Activated CD4-positive, alpha-beta T cell treated with anti-CD3 and anti-CD28 coated beads, Interleukin-2, amount 10 ng/mL, durations not matched to agents 7 days and 5 days (primary cell): ENCODE measurements at places on chromosomes 5 and 9.

DNA sequence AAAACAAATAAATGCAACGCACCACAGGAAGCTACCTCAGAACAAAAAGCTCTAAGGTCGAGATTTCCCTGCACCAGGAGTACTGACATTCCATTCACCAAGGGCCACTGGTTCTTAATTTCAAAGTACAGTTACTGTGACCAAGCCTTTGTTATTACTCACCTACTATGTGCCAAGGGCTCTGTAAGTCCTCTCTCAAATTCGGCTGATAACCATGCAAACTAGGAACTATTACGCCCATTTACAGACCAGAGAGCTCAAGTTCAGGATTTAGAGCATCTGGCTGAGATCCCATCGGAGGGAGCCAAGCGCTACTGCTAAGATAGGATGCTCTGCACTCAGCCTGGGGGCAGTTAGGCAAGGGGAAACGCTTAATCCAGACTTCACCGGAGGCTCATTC, 5.6 kb downstream of the MYO10 start:
- peaks cover 24% of the 10 kb centered on the region for H3K27me3 ChIP-seq
- peaks cover 6% of the 10 kb centered on the region for H3K4me1 ChIP-seq
- H3K27ac ChIP-seq, result no peak overlapping the region
- no peak for DNase-seq
- H3K4me3 ChIP-seq, result no peak overlapping the region

- no peak for DNase-seq
- H3K36me3 ChIP-seq, result peaks cover 69% of the 10 kb centered on the region
- H3K27me3 ChIP-seq, result no peaks in the 10 kb centered on the region
- H3K27ac ChIP-seq, result no peak overlapping the region
Observed at GRCh38 chr9:92247296-92247695, 46.2 kb downstream of the IARS1 start.

DNA sequence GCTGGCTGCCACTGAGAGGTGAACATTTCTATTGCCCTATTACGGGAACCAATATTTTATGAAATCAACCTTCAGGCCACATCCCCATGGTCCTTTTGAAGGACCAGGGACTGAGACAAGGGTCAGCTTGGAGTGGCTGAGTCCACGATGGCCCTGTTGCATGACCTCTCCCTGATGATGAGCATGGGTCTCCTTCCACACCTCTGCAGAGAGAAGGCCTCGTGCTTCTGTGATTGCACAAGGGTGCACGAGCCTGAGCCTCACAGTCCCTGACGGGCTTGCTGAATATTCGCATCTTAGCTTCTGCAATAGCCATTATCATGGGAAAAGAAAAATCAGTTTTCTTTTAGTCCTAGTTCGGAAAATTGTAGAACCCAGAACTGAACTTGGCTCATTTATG, 255.0 kb upstream of the IRX2 start:
- DNase-seq, result no peak
- H3K4me1 ChIP-seq, result no peaks in the 10 kb centered on the region
- no peaks in the 10 kb centered on the region for H3K36me3 ChIP-seq
- no peak overlapping the region for H3K27ac ChIP-seq
- H3K4me3 ChIP-seq, result no peak overlapping the region

DNA sequence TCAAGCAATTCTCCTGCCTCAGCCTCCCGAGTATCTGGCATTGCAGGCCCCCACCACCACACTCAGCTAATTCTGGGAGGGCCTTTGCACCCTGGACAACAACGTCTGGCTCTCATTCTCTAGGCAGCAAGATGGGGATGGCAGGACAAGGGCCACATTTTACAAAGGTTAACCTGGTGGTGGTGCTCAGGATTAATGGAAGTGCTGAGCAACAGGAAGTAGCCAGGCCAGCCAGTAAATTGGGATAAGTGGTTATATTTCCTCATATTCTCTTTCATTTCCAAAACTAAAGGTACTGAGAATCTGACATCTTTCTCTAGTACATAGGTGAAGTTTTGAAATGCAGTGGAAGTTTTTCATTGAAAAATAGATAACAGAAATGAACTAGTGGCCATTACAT, 24.7 kb upstream of the ASPN start:
- H3K27me3 ChIP-seq, result no peaks in the 10 kb centered on the region
- H3K36me3 ChIP-seq, result no peaks in the 10 kb centered on the region
- peaks cover 11% of the 10 kb centered on the region for H3K4me1 ChIP-seq

- no peak for DNase-seq
- H3K27ac ChIP-seq, result no peak overlapping the region
- H3K4me3 ChIP-seq, result no peak overlapping the region
- no peaks in the 10 kb centered on the region for H3K36me3 ChIP-seq
Observed at GRCh38 chr5:108588323-108588722, 159.4 kb upstream of the FER start.

DNA sequence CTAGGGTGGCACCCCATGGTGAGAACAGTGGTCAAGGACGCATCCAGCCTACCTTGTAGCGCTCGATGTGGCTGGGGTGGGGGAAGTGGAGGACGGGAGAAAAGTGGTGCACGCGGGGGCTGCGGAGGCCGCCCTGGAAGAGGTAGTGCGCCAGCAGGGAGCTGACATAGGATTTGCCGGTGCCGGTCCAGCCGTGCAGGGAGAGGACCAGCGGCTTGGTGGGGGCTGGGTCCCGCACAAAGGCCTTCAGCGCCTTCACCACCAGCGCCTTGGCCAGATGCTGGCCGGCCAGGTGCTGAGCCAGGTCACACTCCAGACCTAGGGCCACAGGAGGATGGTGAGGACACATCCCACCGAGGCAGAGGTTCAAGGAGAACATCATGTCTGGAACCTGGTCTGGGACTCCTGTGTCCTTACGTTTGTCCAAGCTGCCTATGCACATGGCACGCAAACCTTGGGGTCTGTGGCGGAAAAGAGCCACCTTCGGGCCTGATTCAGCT, 797 bp downstream of the TOR2A start:
- H3K27me3 ChIP-seq, result no peaks in the 10 kb centered on the region
- H3K27ac ChIP-seq, result peak overlapping the region; percentile 94
- no peak for DNase-seq
